ENCODE measurements at places on chromosomes 4 and X. TPM values are rescaled to one million over a fixed set of nuclear protein-coding genes. Genes with fewer than 3 reads are reported as not detected.

The GAGE2A gene
- not detected for total RNA-seq

The SYTL5 gene
- total RNA-seq = 3.2 TPM

The MYOZ2 gene
- not detected for total RNA-seq

The MGARP gene
- total RNA-seq = not detected

GRCh38 chr4:16227462-16227868, 1.2 kb upstream of the TAPT1 start:
- H3K36me3 ChIP-seq = no peaks in the 10 kb centered on the region
- H3K4me1 ChIP-seq = no peaks in the 10 kb centered on the region
- H3K4me3 ChIP-seq = peak overlapping the region; percentile 97
- peak overlapping the region; percentile 95 for H3K27ac ChIP-seq
- H3K27me3 ChIP-seq = no peaks in the 10 kb centered on the region

GRCh38 chrX:46268412-46268811, 276.8 kb downstream of the ZNF674 start:
- H3K4me3 ChIP-seq = no peak overlapping the region
- no peaks in the 10 kb centered on the region for H3K4me1 ChIP-seq
- peak; percentile 48 for DNase-seq
- H3K27ac ChIP-seq = no peak overlapping the region
- no peaks in the 10 kb centered on the region for H3K36me3 ChIP-seq

DNA sequence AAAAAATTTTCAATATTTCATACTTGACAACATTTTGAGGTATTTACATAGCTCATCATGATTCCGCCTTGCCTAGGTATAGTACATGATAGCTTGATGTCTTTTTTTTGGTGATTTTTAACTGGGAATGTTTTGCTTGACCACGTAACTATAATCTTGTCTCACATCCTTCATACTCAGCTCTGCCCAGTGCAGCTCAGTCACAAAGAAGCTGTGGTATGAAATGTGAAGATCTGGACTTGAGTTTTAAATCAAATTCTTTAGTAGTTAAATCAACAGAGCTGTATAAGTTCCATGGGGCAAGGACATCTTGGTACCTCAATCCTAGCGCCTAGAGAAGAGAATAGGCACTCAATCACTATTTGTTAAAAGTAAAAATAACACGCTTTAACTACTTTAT, 276.3 kb upstream of the DKK2 start:
- no peaks in the 10 kb centered on the region for H3K4me1 ChIP-seq
- H3K27ac ChIP-seq = no peak overlapping the region
- DNase-seq = no peak
- no peak overlapping the region for H3K4me3 ChIP-seq
- no peaks in the 10 kb centered on the region for H3K27me3 ChIP-seq

- no peaks in the 10 kb centered on the region for H3K4me1 ChIP-seq
- H3K27ac ChIP-seq = no peak overlapping the region
- DNase-seq = no peak
- H3K27me3 ChIP-seq = no peaks in the 10 kb centered on the region
Observed at GRCh38 chr4:125428832-125429231, 114.1 kb downstream of the FAT4 start.

GRCh38 chrX:88244066-88244465, 503.0 kb upstream of the CPXCR1 start:
- H3K27me3 ChIP-seq = no peaks in the 10 kb centered on the region
- no peaks in the 10 kb centered on the region for H3K36me3 ChIP-seq
- no peak for DNase-seq

- no peak overlapping the region for H3K4me3 ChIP-seq
- H3K27ac ChIP-seq = no peak overlapping the region
- no peaks in the 10 kb centered on the region for H3K27me3 ChIP-seq
Observed at GRCh38 chr4:119870856-119871255, 195.8 kb downstream of the MAD2L1 start.

DNA sequence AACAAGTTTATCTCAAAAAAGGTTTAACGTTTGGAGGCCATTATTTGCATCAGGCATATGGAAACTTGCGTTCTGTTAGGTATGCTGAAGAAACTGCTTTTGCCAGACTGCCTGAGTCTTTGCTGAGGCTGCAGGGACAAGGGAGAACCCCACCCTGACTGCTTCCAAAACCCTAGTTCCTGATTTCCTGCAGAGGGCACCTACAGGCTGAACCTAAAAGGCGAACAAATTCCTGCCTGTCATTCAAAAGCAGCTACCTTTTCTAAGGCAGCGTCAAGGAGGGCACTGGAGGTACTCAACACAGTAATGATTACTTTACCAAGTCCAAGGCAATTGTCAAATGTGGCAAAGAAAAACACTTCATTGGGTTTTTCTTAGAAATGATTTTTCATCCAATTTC, 578 bp upstream of the CORIN start:
- no peak overlapping the region for H3K4me3 ChIP-seq
- no peaks in the 10 kb centered on the region for H3K27me3 ChIP-seq
- no peaks in the 10 kb centered on the region for H3K36me3 ChIP-seq
- no peak for DNase-seq
- no peak overlapping the region for H3K27ac ChIP-seq

- H3K36me3 ChIP-seq = no peaks in the 10 kb centered on the region
- no peaks in the 10 kb centered on the region for H3K27me3 ChIP-seq
- no peak overlapping the region for H3K27ac ChIP-seq
- DNase-seq = no peak
Observed at GRCh38 chr4:15771216-15772058, 6.7 kb upstream of the CD38 start.

DNA sequence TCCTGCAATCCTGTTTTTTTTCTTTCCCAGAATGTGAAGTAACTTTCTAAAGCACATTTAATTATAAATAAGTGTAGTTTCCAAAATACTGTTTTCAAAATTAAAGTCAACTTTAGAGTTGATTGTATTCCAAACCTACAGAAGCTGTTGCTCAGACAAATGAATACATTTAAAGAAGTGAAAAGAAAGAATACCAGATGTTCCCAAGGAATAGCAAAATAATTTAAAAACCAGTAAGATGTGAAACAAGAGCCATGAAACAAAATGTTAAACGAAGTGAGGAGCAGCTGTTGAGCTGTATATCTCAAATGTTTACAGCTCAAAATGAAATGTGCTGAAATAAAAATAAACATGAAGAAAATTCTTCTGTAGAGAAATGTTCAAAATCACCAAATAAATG, 627.4 kb upstream of the NDST4 start:
- no peaks in the 10 kb centered on the region for H3K36me3 ChIP-seq
- H3K4me1 ChIP-seq = no peaks in the 10 kb centered on the region
- DNase-seq = no peak
- no peak overlapping the region for H3K27ac ChIP-seq
- H3K4me3 ChIP-seq = no peak overlapping the region

GRCh38 chr4:2991243-2991642, 27.9 kb downstream of the GRK4 start:
- no peaks in the 10 kb centered on the region for H3K4me1 ChIP-seq
- H3K27me3 ChIP-seq = no peaks in the 10 kb centered on the region
- DNase-seq = no peak
- no peak overlapping the region for H3K27ac ChIP-seq
